ENCODE measurements at places on chromosomes 6 and 20. TPM values are rescaled to one million over a fixed set of nuclear protein-coding genes. Genes with fewer than 3 reads are reported as not detected.

The MCM8 gene
- total RNA-seq: 4.4 TPM

The NOX3 gene
- total RNA-seq: not detected

The PACRG gene
- 3.0 TPM for total RNA-seq

The BIRC7 gene
- not detected for total RNA-seq

The HTR1B gene
- total RNA-seq: not detected

DNA sequence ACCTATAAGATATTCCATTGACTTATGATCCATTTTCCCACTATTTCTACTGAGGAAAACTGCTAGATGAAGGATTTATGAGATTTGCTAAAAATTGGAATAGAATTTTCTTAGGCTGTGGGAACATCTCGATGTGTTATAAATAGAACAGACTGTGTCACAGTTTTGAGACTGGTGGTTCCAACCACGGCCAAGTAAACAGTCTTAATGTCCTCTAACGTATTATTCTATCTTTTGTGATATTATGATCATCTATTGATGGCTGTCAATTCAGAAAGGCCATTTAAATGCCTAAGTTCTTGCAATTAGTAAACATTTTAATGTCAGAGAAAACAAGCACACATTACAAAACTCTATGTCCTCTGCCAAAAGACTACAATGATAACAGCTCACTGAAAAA lies 71.5 kb upstream of the PLN start:
- no peak for DNase-seq

DNA sequence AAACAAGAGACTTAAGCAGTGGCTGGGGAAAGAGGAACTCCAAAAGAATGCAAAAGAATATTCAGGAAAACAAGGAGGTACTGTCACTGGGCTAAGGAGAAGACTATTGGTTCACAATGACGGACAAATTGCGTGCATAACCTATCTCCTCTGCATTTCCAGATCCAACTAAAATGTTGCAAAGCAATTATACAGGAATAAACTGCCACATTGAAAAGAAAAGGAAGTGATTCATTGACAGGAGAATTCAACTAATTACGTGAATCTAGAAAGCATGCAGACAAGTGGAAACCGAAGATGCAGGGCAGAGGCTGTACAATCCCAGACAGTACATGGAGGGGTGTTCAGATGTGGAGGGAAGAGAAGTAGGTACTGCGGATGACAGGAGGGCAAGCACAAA lies 152.8 kb upstream of the RIPOR2 start:
- DNase-seq: no peak

DNA sequence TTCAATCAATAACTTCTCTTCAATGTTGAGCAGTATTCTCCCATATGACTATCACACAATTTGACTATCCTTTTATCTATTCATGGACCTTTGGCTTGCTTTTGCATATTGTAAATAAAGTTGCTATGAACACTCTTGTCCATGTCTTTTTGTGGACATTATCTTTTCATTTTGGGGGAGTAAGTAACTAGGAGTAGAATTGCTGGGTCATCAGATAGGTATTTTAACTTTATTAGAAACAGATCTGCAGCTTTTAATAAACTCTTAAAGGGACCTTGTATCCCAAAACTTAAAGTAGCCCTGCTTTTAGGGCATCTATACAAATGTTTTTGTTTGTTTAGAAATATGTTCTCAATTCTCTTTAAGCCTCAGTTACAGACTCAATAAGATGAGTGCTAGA lies 614.2 kb upstream of the CITED2 start:
- DNase-seq: no peak

GRCh38 chr20:51446656-51447055 lies 95.9 kb downstream of the NFATC2 start:
- DNase-seq: no peak

GRCh38 chr6:137777687-137778075 lies 89.4 kb upstream of the TNFAIP3 start:
- DNase-seq: no peak

- DNase-seq: no peak
Observed at GRCh38 chr20:25309395-25310267, 61.7 kb downstream of the PYGB start.

DNA sequence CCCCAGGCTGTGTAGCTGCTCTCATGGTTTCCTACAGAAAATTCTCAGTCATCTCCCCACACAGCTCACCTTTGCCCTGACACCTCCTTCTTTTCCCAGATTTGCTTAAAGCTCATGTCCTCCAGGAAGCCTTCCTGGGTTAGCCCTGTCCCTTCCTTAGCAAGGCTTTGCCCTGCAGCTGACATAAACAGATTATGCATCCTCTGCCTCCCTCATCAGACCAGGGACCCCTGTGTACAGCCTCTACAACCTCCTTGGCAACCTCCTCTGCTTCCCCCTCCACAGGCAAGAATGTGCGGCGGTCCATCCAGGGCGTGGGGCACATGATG lies 39.8 kb downstream of the UQCC2 start:
- no peak for DNase-seq

- no peak for DNase-seq
Observed at GRCh38 chr20:53679597-53680309, 86.1 kb upstream of the ZNF217 start.

DNA sequence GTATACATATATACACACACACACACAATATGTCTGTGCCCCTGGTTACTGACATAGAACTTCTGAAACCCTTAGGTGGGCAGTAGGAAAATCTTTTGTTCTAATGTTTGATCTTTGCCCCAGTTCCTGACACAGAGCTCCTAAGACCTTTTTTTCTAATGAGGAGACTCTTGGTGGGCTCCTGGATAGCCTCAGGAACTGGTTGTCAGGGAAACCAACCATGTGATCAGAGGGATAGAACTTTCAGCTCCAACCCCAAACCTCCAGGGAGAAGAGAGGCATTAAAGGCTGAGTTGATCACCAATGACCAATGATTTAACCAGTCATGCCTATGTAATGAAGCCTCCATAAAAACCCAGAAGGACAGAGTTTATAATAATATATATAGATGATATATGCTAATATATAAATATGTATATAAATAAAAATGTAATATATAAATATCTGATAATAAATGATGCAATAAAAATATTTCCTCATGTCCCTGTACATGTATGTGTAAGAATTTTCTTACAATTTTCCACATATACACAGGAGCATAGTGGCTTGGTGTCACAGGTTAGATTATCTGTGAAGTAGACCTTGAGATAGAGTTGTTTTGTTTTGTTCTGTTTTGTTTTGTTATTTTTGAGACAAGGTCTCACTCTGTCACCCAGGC lies 93.3 kb downstream of the GPX5 start:
- DNase-seq: no peak

- peak; percentile 36 for DNase-seq
Observed at GRCh38 chr6:57267586-57268293, 45.6 kb upstream of the RAB23 start.

DNA sequence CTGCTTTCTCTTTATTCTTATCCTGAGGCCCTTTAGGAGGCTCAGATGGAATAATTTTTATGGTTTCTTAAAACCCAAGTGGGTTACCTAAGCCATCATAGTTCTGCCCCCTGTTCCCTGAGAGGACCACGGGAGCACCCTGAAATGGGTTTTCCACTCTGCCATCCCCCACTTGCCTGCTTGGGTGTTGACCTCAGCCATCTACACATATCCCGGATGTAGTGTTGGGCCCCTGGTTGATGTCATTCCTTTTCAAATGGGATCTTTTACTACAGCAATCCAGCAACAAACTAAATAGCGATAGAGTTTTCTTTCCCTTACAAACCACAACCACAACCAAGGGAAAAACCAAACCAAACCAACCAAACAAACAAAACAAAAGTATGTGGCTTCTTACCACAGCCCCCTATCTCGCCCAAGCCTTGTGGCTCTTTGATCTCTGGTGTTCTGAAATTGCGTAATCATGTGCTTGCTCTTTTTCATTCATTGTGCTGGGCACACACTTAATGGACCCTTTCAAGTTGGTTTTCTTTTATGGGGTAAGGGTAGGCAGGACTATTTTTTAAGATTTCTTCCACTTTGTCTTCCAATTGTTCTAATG lies 154.9 kb downstream of the ESR1 start:
- DNase-seq: no peak

All from T-cell (primary cell).